ENCODE measurements at places on chromosomes 16 and 17. TPM values are rescaled to one million over a fixed set of nuclear protein-coding genes. Genes with fewer than 3 reads are reported as not detected.

Gene PDILT
- total RNA-seq = not detected

Gene CNGB1
- total RNA-seq = 0.14 TPM

DNA sequence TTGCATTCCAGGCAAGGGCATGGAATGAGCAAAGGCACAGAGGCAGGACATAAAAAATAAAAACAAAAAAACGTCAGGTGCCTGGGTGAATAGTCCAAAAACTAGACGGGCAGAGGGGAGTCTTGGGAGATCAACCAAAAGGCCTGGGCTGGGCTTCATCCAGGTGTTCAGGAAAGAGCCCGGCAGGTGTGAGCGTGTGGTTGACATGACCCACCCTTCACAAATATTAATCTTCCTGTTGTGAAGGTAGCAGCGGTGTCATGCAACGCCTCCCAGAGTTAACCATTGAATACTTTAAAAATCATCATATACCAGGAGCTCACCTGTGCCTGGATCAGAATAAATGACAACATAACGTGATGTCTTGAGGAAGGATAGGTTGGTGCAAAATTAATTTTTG is 90.6 kb downstream of the USP22 start:
- DNase-seq = peak; percentile 33

Gene SLC6A2
- total RNA-seq = not detected

- DNase-seq = no peak
Observed at GRCh38 chr16:4689091-4689671, 4.2 kb upstream of the NUDT16L1 start.

DNA sequence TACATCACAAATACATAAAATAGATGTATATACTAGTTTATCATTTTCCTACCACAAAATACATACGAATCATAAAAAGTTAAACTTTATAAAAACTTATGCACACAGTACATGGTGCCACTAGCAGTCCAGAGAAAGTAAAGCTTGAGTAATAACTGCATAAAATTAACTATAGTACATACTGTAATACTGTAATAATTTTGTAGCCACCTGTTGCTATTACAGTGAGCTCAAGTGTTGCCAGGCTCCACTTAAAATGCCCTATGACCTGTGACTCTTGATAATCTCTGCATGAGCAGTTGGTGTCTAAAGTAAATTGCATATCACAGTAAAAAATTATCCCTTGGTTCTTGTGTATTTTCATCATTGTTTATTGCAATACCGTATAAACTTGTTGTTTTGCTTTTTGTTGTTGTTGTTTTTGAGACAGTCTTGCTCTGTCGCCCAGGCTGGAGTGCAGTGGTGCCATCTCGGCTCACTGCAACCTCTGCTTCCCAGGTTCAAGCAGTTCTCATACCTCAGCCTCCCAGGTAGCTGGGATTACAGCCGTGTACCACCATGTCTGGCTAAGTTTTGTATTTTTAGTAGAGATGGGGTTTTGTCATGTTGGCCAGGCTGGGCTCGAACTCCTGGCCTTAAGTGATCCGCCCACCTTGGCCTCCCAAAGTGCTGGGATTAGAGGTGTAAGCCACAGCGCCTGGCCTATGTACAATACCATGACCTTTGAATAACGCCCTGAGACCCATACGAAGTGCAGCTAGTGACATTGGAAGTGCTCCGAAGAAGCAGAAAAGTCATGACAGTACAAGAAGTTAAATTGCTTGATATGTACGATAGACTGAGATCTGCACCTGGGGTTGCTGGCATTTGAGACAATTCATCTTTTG is 6.6 kb downstream of the LUC7L3 start:
- no peak for DNase-seq

DNA sequence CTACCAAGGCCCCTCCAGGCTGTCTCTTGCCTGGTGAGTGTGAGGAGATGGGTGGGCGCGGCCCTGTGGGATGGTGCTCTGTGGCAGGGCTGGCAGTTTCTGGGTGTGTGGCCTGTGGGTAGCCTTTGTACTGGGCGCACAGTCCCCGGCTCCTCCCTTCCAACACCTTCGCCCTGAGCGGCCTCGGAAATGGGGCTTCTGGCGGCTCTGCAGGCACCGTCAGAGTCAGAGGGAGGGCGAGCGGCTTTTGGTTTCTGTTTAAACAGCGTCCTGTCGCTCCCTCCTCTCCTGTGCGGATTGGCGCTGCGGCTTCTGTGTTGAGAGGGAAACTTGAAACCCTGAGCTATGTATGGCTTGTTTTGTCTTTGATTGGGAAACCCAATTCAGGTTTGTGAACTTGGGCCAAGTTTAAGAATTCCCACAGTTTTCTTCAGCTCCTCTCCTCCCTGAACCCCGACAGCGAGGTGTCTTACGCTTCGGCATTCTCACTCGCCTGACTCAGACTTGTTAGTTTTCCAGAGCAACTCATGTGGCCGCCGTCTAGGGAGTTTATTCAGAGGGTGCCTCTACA is 8.3 kb upstream of the ZNF750 start:
- DNase-seq = no peak

DNA sequence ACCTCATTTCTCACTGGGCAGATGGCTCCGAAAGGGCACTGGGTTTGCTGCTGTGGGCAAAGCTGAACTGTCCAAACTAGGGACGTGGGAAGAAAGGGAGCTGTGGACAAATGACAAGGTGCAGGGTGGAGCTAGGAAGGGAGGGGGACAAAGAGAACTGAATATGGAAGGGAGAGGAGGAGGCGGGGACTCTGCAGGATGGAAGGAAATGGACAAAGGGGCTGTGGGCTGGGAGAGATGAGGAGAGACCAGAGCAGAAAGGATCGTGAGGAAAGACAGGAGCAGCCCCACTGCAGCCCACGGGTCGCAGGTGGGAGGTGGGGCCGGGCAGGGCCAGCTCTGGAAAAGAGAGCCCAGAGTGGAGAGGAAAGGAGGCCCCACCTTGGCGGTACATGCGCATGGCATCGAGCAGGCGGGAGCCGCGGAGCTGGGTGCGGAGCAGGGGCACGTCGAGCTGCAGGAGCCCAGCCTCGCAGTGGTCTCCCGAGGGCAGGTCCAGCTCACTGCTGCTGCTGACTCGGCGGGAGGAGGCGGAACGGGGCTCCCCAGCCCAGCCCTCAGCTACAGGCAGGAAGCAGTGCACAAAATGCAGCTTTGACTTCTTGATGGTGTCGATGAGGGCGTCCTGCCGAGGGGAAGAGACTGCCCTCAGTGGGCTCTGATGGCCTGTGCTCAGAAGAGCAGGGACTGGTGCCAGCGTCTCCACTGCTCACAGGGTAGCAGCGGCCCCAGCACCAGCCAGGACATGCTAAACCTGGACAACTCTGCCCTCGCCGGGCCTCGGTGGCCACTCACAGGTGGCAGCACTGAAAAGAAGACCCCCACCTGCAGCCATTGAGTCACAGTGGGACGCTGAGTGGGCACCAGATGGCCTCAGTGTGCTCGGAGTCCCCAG is 66.8 kb downstream of the PIPOX start:
- DNase-seq = no peak

Measured in foreskin keratinocyte (primary cell).